Hematopoietic multipotent progenitor cell treated with erythropoietin and hydrocortisone succinate and interleukin-3 and kit ligand, for 17 days (in vitro differentiated cells): ENCODE measurements at places on chromosomes 6 and 20.

GRCh38 chr6:90124874-90125510 is 171.7 kb downstream of the BACH2 start:
- no peak for DNase-seq

- DNase-seq = no peak
These were observed 43.6 kb upstream of the IER3 start for GRCh38 chr6:30787954-30788353.

DNA sequence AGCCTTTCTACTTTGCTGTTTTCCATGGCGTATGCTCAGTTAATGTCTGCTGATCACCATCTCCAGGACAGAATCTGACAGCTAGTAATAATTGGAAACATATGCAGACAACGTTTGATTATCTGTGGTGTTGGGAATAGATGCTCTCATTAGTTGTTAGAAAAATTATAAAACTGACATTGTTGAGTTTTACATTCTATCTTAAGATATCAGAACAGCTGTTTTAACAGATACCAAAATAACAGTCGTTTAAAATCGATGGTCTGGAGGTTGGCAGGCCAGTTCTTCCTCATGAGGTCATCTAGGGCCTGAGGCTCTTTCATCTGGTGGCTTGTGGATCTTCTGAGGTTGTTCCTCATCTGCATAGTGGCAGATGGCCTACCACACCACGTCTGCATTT is 137.6 kb downstream of the AIG1 start:
- no peak for DNase-seq

GRCh38 chr6:68144667-68145066 is 490.4 kb upstream of the ADGRB3 start:
- DNase-seq = no peak

DNA sequence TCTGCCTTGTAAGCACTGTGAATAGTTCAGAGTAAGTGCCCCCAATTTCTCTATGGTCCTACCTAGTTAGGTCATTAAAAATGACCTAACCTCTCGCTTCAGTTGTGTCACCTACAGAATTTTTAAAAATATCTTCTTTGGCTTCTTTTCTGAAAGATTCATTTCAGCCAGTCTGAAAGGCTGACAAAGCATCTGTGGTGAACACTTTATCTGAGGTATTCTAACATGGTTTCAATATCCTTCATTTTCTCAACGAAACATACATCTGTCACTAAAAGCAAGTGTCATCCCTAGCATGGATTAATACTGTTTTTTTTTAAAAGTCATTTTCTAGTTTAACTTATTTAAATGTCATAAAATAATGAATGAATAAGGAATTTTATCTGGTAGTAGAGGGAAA is 5.1 kb downstream of the DPM1 start:
- no peak for DNase-seq

DNA sequence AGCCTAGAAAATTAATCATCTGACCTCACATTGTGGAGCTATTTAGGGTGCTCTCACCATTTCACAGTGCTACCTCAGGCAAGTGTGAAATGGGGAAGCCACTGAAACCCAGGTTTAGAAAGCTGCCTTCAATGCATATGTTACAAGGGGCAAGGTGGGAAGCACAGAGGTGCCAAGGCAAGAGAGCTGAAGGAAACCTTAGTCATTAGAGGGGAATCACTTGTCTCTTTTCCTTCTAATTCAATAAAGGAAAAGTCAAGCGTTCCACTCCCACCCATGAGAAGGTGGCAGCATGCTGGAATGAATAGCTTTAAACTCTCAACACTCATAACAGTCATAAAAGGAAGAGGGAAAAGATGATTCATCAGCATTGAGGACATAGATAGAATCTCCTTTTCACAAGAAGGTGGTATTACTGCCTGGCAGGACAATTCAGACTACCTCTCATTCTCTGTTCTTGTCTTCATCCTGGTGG is 251.9 kb upstream of the IRAK1BP1 start:
- DNase-seq = no peak

GRCh38 chr20:45355209-45356084 is 7.2 kb upstream of the SDC4 start:
- DNase-seq = no peak

- DNase-seq = no peak
These were observed 405 bp downstream of the RALGAPA2 start for GRCh38 chr20:20712004-20712473.

DNA sequence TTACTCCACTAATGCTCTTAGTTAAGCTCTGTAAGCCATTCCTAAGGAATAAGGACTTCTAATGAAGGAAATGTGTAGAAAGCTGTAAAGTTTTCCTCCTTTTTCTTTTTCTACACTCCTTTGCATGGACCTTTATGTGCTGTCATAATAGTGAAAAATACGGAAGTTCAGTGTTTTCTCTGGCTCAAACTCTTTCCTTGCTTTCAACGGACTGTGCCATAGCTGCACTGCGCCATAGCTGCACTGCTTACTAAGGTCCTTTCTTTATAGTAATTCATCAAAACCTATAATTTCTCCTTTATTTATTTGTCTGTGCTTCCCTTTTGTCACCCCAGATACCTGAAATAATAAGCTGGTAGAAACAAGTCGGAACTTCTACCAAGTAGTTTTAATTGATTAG is 67.3 kb downstream of the RNF144B start:
- DNase-seq = no peak

GRCh38 chr6:147834084-147834776 is 325.7 kb downstream of the SAMD5 start:
- no peak for DNase-seq

DNA sequence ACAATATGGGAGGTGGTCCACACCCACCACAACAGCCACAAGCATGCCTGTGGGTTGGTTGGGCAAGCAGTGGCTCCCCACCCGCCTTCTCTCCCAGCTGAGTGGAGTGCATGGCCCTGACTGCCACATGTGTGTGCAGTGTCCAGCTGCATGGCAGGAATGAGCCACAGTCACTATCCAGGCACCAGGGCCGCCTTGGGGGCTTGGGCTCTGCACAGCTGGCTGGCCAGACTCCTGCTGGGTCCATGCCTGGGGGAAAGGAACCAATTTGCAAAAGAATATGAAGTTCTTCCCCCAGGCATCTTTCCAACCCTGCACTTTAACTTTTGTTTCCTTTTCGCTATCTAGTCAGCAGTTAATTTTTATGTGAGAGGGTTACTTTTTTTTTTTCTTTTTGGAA is 11.6 kb upstream of the ASCC3 start:
- no peak for DNase-seq

DNA sequence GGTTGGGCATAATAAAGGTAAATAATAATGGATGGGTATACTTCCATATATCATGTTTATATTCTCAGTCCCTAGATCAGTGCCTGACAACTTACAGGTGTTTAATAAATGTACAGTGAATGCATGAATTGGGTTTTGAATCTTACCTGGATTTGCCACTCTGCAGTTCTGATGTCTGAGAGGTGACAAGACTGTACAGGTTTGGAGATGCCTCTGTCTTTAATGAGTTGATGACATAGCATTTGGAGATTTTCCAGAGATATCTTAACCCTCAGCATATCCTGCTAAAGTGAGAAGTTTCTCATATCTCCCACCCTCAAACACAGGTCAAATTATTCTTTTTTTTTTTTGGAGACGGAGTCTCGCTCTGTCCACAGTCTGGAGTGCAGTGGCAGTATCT is 2.2 kb downstream of the ANKS1A start:
- DNase-seq = no peak

- DNase-seq = no peak
These were observed 434.1 kb upstream of the SOX4 start for GRCh38 chr6:21159465-21159864.

GRCh38 chr6:23696992-23697391 is 429.0 kb upstream of the NRSN1 start:
- no peak for DNase-seq
